CD14-positive monocyte (primary cell): ENCODE measurements at places on chromosomes 2 and 18. TPM values are rescaled to one million over a fixed set of nuclear protein-coding genes. Genes with fewer than 3 reads are reported as not detected.

Gene PSMA8
- not detected for polyA plus RNA-seq

Gene TANC1
- polyA plus RNA-seq = not detected

Gene CRYGA
- not detected in 2 replicates for polyA plus RNA-seq

Gene MYO5B
- not detected for polyA plus RNA-seq

Gene CFC1
- not detected for polyA plus RNA-seq

GRCh38 chr2:212539072-212539880, 674 bp upstream of the ERBB4 start:
- DNase-seq = no peak

DNA sequence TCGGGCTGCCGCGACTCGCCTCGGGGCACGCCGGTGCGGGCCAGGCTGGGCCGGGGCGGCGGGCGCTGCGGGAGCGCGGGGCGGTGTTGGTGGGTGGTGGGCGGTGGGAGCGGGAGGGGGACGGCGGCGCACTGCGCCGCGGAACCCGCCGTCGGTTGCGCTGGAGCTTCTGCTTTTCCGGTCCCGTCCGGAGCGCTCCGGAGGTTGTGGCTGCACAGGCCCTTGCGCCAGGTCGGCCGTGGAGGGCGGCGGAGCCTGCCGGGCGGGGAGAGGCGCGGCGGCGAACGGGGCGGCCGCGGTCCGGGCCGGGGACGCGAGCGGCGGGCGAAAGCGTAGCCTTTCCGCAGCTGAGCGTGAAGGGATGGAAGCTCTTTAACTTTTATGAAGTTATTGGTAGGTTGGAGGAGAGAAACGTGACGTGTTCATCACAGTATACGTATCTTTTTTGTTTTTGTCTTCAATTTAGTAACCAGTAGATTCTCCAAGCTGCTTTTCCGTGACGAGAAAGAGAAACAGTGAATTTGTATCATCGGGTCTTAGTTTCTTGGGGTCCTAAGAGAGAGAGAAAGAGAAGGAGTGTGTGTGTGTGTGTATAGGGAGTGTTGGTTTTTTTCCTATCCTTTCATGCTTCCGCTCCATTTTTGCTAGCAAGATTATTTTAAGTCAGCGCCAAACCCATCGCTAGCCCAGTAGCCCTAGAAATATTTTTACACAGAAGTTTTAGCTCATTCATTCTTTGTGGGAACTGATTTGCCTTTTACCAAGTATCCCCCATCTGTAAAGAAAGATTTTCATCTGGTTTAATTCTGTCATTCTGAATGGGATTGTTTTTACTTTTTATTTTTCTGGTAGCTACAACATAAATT, 535 bp downstream of the ATG4B start:
- peak; percentile 59 for DNase-seq

GRCh38 chr2:20966061-20966595, 77.7 kb downstream of the APOB start:
- no peak for DNase-seq

DNA sequence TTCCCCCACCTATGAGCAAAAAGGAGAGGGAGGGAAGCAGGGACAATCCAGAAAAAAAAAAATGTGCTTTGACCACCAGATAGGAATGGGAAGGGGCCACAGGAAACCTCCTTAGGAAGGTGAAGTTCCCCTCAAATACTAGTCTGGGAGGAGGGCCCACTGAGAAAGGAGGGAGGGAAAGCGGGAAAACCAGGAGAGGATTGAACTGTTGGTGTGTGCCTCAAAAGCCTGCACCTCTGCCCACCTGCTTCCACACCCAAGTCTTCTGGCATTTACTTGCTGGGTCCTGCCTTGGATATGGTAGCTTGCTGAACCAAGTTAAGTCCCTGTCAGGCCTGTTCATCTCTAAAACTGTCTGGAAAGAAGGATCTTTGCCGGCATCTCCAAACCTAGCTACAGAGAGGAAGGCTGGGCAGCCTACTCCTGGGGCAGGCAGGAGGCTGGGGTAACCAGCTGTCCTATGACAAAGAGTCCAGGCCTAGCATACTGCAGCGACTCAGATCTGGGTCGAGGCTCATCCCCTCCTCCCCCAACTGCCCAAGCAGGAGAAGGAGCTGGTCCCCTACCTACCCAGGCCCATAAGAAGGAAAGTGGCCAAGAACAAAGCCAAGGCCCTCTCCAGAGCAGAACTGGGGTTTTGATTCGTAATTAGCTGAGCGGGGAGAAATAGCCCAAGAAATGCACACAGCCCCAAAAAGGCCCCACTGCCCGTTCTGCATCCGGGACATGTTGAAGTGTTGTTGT, 3.0 kb downstream of the EN1 start:
- no peak for DNase-seq

- DNase-seq = no peak
These were observed 191.2 kb downstream of the VWC2L start for GRCh38 chr2:214601852-214602633.

GRCh38 chr2:97730245-97730644, 16.9 kb downstream of the ZAP70 start:
- DNase-seq = no peak

GRCh38 chr2:69836316-69836715, 6.9 kb downstream of the GMCL1 start:
- DNase-seq = no peak

- no peak for DNase-seq
These were observed 22.9 kb upstream of the SANBR start for GRCh38 chr2:61042807-61043206.

DNA sequence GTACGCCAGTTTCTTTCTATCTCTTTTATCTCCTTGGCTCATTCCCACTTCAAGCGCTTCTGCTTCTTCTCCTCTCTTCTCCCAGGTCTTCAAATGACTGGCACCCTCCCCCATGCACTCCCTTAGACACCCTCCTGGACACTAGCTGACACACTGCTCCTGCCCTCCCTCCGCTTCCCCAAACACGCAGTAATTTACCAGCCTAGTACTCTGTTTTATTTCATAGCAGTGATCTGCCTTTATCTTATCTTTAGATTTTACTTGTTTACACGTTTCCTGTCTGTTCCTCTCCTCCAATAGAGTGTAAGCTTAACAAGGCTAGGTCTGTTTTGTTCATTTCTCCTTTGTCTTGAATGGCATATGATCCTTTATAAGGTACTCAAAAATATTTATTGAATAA, 93.9 kb downstream of the SCN3A start:
- no peak for DNase-seq

DNA sequence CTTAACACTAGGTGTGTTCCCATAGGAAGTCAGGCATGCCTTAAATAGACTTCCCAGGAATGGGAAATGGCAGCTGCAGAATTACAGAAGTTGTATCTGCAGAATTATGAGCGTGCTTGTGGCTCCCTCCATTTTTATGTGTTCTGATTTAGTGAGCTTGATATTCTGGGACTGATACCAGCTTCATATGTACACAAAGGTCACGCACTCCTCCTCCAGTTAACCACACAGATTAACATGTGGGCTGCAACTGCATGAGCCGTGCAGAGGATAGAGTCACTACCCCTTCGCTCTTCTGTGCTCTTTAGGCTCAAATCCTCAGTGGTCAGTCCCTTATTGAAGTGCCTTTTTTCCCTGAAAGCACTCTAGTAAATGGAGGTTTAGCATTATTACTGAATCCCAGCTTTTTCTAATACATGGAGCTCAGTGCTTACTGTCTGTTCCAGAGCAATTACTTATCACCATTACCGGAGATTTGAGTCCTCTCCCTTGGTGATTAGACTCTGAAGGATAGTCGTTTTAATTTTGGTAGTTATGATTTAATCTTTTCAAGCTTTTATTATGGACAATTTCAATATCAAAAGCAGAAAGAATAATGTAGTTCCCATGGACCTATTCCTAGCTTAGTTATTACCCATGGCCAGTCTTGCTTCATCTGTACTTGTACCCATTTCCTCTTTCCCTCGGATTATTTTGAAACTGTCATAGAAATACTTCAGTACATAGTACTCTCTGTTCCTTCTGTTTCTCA, 238.3 kb downstream of the PRKCE start:
- DNase-seq = peak; percentile 79

GRCh38 chr18:9665314-9665713, 42.8 kb upstream of the RAB31 start:
- no peak for DNase-seq

DNA sequence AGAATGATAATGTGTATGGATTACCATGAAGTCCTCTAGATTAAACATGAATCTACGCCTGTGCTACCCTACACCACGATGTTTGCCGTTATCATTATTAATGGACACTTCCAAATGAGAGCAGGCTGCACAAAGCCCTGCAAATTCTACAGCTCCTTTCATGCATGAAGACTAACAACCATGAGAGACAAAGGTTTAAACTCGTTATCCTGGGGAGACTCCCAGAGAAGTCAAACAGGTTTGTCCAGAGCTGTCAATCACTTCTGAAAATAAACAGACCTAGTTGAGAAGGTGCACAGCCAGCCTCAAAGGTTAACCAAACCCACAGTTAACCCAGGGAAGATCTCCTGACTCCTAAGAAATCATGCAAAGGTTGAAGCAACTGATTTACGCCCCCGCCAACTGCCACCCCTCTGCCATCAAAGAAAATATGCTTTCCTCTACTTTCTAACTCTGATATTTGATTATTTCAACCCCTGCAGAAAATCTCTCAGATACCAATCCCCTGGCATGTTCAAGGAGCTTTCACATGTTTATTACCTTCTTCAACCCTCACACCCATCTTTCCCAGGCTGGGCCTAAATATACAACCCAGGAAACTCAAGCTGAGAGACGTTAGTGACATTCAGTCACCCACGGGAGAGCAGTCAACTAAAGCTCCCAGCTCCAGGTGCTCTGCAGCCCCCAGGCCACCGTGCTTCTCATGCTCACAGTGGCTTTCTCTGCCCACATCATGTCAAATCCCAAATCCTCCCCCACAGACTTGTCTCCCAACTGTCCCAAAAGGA, 35.9 kb downstream of the MYO5B start:
- DNase-seq = no peak

GRCh38 chr18:41769265-41769664, 185.8 kb upstream of the PIK3C3 start:
- no peak for DNase-seq

DNA sequence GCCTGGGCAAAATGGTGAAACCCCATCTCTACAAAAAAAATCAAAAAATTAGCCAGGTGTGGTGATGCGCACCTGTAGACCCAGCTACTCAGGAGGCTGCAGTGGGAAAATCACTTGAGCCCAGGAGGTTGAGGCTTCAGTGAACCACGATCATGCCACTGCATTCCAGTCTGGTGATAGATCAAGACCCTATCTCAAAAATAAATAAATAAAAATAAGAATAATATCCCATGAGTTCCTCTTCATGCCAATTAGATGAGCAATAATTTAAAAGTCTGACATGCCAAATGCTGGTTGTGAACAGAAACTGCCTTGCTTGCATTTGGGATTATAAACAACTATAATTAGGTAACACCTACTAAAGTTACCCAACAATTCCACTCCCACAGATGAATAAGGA, 22.1 kb upstream of the ANKRD44 start:
- DNase-seq = no peak

GRCh38 chr2:168338292-168338691, 90.9 kb upstream of the STK39 start:
- DNase-seq = no peak

GRCh38 chr2:133576714-133577113, 8.5 kb upstream of the NCKAP5 start:
- no peak for DNase-seq

- no peak for DNase-seq
These were observed 13.3 kb downstream of the BCL2 start for GRCh38 chr18:63306249-63306648.

DNA sequence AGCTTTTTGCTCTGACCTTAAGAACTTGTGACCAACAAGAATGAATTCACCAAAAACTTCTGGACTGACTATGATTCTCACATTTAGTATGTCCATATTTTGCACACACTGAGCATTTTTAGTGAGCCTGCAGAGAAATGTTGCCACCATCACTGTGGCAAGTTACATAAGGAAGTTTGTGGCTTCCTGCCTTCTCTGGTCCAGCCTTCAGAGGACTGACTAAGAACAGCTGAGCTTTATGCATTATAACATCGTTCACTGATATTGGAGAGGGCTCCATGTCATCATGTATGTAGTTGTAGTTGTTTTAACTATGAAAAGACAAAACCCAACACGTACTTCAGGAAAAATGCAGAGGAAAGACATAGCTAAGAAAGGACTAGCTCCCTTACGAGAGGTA, 218.0 kb upstream of the CRIM1 start:
- no peak for DNase-seq

DNA sequence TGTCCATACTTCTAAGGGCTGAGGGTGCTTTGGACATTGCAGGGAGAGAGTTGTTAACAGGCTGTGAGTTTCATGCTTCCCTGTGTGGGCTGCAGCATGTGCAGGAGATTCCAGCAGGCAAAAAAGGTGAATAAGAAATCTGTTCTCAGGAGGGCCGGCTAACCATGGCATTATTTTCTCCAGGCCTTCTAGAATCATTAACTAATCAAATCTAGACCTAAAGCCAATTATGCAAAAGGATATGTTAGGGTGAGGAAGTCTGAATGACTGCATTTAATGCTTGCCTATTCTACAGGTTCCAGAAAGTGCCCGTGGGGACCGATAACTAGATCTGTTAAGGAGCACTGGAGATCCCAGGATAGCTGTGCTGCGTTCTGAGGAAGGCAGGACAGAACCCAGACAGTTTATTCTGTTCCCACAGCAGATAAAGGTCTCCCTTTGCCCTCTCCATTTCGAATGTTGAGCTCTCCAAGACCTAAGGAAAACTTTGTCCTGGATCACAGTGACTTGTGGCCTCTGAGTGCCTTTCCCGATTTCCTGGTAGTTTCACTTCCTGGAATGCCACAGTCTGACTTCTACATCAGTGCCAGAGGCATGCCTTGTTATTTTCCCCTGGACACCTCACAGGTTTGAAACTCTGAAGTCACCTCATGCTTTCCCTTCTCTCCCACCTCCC, 50.0 kb upstream of the ZFP36L2 start:
- no peak for DNase-seq

GRCh38 chr2:164061129-164061746, 325.4 kb upstream of the FIGN start:
- no peak for DNase-seq

GRCh38 chr2:55296393-55296792, 27.4 kb upstream of the MTIF2 start:
- DNase-seq = no peak

DNA sequence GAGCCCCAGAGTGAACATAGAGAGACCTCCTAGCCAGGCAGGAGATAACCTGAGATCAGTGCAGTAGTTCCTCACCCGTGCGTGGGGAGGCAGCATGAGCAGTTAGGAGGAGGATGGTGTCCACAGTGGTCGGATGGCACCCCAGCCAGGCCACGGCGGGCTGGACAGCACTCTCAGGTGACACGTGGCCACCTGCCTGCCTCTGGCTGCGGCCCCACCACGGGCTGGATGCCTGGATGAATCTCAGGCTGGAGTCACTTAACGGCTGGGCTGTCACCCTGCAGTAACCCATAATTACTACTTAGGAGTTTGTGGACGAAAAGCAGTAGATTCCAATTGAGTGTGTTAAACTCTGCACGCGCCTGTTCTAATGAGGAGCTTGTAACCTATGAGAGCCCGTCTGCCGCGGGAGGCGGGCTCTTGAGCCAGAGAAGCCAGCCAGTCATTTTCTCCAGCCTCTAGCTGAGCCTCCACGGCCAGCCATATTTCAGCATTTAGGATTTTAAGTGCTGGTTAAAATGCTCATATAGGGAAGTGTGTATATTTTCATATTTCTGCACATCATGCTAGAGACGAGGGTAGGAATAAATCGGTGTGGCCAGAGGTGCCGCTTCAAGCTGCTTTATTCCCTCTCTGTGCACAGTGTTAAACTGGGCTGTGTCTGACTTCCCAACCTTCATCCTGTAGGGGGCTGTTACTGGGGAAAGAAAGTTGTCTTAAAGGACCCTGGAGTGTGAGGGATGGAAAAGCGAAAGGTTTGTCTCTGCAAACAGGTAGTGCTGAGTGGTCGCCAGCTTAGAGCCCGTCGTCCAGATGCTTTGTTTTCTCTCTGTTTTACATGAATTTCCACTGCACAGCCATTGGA, 144.0 kb downstream of the GLI2 start:
- no peak for DNase-seq

- no peak for DNase-seq
These were observed 203.7 kb upstream of the LYPD1 start for GRCh38 chr2:132873738-132874137.
